ENCODE measurements at places on chromosomes 6 and 20.
A peak's percentile ranks its signal among the peaks of the same experiment; 100 is the strongest.

DNA sequence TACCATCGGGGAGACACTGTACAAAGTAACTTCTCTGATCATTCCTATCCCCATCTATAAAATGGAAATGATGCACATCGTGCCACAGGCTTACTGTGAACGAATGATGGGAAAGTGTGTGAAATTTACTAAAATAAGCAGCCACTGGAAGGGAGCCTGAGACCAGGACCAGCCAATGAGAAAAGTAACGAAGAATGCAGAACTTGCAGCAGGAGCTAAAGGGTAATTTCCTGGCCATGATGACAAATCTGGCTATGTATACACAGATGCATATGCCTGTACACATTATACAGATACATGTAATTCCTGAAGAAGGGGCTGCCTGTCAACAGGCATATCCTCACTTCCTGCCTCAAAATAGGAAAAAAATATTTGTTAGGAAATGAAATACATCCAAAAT is 47.4 kb downstream of the GMDS start:
- DNase-seq = no peak

DNA sequence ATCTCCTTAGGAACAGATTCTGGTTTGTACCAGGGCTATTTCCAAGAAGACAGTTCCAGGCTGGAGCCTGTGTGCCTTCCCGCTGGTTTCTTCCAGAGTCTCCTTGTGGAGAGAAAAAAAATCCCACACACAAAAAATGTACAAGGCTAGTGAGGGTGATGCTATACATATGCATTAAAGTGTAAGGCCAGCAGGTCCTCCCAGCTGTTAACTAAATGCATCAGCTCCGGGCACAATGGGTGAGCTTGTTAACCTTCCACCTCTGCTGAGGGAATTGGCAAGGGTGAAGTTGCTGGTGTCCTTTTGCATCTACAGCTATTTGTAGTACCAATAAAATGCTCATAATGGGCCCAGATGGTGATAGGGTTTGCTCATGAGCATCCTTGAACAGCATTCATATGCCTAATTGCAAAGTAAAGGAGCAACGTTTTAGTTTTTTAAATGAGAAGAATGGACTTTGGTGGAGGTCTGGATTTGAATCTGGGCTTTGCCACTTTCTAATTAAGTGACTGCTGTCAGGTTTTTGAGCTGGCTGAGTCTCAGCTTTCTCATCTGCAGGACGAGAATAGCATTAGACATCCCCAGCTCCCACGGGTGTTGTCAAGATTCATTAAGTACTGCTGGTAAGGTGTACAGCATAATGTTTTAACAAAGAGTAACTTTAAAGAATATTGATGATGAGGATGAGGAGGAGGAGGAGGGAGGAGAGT is 361.8 kb downstream of the QKI start:
- DNase-seq = no peak

GRCh38 chr6:19408331-19408730 is 428.8 kb upstream of the ID4 start:
- DNase-seq = no peak

GRCh38 chr6:36109092-36109491 is 21.2 kb upstream of the MAPK13 start:
- DNase-seq = no peak

DNA sequence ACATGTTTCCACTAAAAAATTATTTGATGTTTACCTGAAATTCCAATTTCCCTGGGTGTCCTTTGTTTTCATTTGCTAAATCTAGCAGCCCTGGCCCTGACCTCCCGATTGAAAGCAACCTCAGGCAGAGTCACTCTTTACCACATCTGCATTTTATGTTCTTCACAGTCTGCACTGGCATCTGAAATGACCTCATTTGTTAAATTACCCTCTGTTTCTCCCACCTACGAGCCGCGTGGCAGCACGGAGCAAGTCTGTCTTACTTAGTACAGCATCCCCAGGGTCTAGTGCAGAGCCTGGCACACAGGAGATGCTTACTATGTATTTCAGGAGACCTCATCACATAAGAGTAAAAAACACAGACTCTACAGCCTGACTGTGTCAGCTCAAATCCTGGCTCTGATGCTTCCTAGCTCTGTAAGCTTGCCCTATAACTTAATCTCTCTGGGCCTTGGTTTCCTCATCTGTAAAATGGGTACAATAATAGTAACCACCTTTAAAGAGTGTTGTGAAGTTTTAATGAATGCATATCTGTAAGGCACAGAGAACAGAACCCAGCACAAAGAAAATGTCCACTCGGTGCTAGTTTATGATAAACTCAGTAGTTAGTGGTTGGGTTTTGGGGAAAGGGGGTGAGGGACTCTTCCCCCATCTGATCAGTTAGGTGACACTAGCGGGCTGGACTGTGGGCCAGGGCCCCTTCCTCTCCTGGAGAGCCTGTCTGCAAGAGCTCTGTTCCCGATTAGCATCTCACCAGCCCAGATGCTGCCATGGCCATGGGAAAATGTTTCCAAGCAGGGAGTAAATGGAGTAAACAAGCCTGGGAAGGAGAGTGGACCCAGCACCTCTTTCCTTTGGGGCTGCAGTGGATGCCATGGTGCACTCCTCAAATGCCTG is 88.2 kb downstream of the PREX1 start:
- peak; percentile 42 for DNase-seq

DNA sequence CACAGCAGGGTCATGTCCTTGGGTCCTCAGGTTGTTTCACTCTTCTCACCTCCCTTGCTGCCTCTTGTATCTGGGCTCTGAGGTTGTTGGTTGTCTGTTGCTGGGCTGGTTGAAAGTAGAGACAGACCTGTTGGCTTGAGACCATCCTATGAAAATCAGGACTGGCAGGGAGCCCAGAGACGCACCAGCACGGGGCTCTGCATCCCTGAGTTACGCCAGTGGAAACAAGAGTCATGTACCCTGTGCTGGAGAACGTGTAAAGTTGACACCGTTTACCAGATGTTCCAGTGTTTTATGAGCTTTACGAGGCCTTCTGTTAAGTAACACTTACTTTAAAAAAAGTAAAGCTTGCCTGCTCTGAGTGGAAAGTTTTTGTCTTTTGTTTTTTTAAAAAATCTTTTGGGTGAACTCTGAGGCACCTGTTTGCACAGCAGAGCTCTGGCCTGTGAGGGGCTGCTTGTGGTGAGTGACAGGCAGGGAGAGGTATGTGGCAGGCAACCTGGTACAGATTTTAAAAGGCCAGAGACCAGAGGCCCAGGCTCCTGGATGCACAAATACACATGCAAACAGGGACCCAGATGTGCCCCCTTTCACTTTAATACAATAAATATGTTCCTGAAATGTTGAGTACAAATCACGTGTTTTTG is 260.0 kb upstream of the SUPT3H start:
- no peak for DNase-seq

DNA sequence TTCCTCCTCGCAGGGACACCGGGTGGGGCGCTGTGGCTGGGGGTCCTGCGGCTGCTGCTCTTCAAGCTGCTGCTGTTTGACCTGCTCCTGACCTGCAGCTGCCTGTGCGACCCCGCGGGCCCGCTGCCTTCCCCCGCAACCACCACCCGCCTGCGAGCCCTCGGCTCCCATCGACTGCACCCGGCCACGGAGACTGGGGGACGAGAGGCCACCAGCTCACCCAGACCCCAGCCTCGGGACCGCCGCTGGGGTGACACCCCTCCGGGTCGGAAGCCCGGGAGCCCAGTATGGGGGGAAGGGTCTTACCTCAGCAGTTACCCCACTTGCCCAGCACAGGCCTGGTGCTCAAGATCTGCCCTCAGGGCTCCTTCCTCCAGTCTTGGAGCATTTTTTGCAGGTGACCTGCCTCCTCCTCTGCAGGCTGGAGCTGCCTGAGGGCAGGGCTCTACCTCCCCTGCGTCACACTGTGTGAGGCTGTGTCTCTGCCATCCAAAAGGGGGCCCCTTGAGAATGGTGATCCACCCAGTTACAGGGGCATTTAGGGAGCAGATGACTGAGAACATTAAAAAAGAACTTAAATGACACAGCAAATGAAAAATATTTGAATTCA is 3.9 kb upstream of the CNPY3 start:
- no peak for DNase-seq

DNA sequence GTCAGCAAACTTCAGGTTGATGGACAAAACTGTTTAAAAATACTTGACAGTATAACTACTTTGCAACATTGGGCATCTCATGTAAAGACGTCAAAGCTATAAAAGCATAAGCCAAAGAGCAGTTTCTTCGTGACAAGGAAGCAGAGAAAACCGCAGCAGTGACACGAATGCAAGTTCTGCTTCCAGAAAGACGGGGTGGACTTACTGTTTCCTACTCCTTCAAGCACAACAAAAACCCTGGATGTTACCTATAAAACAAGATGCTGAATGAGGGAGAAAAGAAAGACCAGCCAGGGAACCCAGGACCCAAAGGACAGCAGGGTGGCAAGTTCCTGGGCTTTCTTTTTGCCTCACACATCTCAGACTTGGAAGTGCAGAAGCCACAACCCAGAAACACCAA is 98.0 kb downstream of the DLL1 start:
- DNase-seq = no peak

- DNase-seq = no peak
Measured at GRCh38 chr6:104527761-104528415, 331.8 kb downstream of the HACE1 start.

DNA sequence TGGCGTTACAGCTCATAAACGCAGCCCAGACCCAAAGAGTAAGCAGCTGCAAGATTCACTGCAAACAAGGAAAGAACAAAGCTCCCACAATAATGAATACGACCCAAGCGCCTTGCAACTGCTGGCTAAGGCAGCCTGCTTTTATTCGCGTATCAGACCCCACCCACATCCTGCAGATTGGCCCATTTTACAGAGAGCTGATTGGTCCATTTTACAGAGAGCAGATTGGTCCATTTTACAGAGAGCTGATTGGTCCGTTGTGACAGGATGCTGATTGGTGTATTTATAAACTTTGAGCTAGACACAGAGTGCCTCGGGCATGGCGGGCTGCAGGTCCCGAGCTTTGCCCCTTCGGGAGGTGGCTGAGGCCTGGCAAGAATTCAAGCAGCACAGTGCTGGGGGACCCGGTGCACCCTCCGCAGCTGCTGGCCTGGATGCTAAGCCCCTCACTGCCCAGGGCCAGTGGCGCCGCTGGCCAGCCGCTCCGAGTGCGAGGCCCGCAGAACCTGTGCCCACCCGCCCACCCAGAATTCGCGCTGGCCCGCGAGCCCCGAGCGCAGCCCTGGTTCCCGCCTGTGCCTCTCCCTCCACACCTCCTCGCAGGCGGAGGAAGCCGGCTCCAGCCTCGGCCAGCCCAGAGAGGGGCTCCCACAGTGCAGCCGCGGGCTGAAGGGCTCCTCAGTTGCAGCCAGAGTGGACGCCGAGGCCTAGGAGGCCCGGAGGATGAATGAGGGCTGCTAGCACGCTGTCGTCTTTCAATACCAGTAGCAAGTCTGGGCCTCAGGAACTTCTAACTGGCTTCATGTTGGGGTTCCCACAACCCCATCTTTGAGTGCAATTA is 11.2 kb upstream of the RPS10 start:
- no peak for DNase-seq

DNA sequence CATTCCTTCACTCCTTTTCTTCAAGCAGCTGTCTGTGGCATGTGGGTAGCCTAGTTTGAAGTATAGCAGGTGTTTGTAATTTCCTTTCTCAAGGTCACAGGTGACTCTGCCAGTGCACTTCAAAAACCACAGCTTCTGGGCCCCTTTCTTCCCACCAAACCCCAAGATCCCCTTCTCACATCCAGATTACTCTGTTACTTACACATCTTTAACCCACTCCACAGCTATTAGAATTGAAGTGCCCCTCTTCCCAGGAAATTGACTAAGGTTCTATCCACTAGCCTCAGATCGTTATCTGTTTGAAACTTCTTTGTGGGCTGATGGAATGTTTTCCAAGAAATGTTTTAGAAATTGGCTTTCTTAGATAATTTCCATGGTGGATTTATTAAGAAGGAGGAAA is 150.8 kb downstream of the AHI1 start:
- no peak for DNase-seq

- peak; percentile 78 for DNase-seq
Measured at GRCh38 chr6:37566111-37566949, 66.6 kb upstream of the CCDC167 start.

DNA sequence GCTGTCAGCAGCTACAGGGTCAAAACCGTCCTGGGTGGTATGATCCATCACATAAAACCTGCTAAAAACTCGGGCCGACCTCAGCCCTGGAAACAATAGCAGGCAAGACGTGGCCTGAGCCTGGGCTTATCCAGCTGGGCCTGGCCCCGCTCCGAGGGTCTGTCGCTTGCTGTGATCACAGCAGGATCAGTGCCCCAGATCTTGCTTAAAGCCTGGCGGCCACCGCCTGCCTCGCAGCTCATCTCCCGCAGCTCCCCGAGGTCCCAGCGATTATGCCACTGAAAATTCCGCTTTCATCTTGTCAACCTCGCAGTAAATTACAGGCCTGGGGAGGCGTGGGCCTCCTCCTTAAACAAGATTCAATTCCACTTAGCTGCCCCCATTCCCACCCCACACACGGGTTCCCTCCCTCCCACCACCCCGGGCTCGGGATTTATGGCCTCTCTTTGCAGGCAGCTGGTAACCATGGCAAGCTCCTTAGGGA is 40.1 kb downstream of the CDH22 start:
- no peak for DNase-seq

DNA sequence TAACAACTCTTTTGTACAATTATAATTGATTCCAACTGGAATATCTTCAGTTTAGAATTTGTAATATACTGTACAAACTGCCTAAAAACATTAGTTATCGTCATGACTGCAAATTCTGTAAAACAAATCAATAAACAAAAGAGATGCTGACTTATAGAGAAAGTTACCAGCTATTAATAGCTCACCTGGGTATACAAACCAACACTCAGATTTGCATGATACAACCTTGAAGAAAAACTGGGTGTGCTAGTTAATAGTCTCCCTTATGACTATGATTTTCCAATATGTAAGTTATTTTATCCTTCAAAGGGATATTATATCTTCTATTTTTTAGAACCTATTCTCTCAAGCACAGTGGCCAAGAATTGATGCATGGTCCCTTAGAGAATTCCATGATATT is 698.5 kb downstream of the FRK start:
- DNase-seq = no peak

GRCh38 chr20:35472209-35472608 is 16.8 kb downstream of the CEP250 start:
- DNase-seq = no peak

DNA sequence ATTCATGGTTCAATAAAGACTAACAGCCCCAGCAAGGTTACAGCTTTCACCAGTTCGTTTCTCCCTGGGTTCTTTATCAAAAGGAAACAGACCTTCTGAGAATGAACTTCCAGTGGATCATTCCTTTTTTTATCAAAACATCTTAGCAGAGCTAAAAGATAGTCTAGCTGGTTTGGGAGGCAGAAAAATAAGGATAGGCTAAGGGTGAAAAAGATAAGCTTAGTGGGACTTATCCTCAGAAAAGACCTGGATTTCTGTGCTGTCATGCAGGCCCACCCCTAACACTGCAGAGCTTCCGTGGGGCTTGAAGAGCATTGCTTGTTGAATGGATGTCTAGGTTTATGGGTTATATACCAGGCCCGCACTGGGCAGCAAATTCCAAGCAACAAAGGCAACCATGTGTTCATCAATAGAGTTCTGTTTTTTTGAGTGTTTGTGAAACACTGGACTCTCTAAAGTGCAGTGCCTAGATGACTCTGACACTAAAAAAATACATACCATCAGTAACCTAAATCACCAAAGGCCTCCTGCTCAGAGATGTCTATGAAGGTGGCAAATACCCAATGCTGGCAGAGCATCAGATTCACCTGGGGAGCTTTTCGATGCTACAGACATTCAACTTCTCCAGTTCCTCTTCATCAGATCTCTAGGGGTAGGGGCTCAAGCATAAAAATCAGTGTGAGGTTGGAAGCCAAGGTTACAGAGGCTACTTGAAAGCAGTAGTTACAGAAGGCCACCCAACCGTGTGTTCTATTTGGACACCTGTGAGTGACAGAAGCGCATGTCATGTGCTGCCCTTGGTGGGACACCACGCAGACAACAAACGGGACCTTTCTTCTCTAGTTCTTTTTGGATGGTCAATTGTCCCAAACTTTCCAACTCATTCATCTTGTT is 53.0 kb downstream of the TNFAIP3 start:
- DNase-seq = no peak
